ENCODE measurements at places on chromosomes 6 and 20. TPM values are rescaled to one million over a fixed set of nuclear protein-coding genes. Genes with fewer than 3 reads are reported as not detected.

GRCh38 chr20:4870906-4871305 is 130.4 kb downstream of the SLC23A2 start:
- no peak for DNase-seq

- DNase-seq: no peak
Observed at GRCh38 chr6:139154881-139155547, 20.1 kb downstream of the HECA start.

- no peak for DNase-seq
Observed at GRCh38 chr6:78701407-78701806, 165.9 kb upstream of the IRAK1BP1 start.

Gene COL20A1
- not detected for total RNA-seq

DNA sequence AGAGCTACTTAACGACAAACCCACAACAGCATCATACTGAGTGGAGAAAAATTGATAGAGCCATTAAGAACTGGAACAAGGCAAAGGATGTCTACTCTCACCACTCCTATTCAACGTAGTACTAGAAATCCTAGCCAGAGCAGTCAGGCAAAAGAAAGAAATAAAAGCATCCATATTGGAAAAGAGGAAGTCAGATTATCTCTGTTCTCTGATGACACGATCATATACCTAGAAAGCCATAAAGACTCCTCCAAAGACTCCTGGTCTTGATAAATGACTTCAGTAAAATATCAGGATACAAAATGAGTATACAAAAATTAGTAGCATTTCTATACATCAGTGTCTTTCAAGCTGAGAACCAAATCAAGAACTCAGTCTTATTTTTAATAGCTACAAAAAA is 17.0 kb upstream of the FHL5 start:
- no peak for DNase-seq

DNA sequence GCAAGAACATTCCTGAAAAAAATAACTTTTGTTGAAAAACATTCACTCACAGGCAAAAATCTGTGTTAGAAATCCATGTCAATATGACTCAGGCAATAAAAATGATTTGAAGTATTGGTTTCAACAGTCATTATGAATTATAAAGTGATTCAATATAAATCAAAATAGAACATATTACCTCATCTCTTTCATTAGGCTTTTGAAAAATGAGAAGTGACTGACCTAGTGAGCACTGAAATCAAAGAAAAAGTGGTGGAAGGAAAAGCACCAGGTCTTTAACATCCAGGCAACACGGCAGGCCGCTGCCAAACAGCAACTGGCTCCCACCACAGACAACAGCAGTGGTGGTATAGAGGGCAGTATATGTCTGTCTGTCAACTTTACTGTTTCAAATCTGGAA is 68.9 kb downstream of the MAN1A1 start:
- no peak for DNase-seq

DNA sequence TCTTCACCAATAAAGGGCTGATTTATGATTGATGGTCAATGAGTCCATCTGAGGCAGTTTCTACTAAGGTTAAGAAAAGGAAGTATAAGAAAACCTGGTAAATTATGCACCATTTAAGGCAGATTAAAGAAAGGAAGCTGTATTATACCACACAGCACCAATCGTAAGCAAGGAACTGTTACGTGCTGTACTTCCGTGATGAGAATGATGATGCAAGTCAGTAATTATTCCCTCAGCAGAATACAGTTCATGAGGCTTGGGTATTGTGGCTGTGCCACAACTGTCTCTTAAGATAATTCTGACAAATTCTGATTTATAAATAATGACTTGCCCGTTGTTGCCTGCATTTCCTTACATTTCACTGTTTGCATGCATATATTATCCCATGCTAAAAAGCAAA is 699.0 kb downstream of the HDGFL1 start:
- DNase-seq: no peak

Gene FAM83D
- 22.3 TPM for total RNA-seq

Gene CFAP206
- total RNA-seq: 0.13 TPM

Gene CDK19
- total RNA-seq: 6.8 TPM

DNA sequence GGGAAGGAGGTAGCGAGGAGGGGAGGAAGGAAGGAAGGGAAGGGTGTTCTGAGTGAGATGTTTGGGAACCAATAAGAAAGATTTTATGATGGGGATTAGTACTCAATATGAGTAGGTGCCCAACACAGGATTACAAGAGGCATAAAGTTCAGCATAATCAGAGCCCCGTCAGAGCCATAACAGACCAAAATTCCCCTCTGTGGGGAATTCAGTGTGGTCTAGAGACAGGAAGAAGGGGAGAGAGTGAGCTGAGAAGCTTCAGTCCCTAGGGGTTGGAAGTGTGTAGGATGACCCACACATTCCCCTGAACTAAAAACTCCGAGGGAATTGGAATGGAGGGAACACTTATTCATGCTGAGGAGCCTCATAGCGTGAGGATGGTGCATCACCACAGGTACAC is 160.3 kb upstream of the SASH1 start:
- no peak for DNase-seq

Gene FOXP4
- total RNA-seq: 5.8 TPM

Measured in dermis microvascular lymphatic vessel endothelial cell (primary cell).